Naive thymus-derived CD8-positive, alpha-beta T cell (primary cell): ENCODE measurements at places on chromosomes 1 and 21.

- DNase-seq: no peak
Observed at GRCh38 chr1:31273619-31274018, 23.0 kb downstream of the SNRNP40 start.

GRCh38 chr21:39078322-39079065, 104.8 kb downstream of the PSMG1 start:
- no peak for DNase-seq

- no peak for DNase-seq
Observed at GRCh38 chr1:185862235-185862634, 128.0 kb downstream of the HMCN1 start.

GRCh38 chr1:84103197-84103992, 40.7 kb upstream of the PRKACB start:
- DNase-seq: no peak
